ENCODE measurements at places on chromosomes 1 and 21.

DNA sequence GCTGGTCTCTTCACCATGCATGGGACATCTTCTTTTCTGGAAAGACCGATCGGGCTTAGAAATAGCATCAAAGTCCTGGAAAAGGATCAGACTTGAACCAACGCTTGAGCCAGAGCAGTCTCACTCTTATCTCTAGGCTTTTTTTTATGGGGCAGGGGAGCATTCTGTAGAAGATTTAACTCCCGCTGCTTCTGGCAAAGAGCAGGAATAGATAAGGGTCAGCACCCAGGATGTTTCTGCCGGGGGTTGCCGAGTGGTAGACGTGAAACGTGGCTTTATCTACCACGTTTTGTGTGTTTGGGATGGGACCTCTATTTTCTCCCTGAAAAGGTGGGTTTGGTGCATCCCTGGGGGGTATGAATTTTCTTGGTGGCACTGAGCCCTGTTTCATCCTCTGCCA lies 18.8 kb downstream of the SPSB1 start:
- no peak for DNase-seq

DNA sequence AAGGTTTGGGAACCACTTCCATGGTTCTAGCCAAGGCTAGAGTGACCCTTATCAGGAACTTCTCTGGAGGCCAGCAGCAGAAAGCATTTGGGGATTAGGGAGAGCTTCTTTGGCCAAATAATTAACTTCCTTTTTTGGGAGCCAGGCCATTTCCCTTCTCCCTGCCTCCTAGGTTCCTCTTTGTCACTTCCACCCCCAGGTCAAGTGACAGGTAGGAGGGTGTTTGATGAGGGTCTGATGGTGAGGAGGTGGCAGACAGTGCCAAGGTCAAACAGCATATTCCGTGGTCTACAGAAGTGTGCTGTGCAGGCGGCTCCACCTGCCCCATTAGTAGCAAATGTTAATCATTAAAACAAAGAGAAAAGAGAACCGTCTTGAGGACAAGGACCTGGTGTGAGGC lies 1.9 kb upstream of the KCNA10 start:
- no peak for DNase-seq

GRCh38 chr1:23343221-23344110 lies 618 bp downstream of the HNRNPR start:
- peak; percentile 32 for DNase-seq

- no peak for DNase-seq
These were observed 7.4 kb upstream of the RGS2 start for GRCh38 chr1:192801451-192801850.

DNA sequence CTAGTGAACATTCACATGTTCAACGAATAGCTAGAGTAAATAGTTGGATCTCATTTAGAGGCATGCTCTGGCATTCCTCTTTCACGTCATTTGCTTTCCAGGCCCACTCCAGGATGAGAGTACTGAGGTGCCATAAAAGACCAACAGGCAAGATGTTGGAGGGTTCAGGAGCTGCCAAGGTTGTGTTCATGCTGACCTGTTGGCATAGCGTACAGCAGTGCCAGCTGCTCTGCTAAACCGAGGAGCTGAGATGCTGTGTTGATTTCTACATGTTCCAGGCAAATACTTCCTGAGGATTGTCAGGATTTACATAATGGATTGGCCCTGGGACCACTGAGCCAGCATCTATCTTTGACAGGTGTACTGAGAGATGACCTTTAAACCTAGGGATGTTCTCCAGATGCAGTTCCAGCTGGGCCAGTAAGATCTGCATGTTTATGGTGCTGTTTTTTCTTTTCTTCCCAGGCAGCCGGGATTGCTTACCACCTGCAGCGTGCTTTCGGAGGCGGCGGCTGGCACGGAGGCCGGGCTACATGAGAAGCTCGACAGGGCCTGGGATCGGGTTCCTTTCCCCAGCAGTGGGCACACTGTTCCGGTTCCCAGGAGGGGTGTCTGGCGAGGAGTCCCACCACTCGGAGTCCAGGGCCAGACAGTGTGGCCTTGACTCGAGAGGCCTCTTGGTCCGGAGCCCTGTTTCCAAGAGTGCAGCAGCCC lies 66.9 kb downstream of the DISC1 start:
- no peak for DNase-seq

DNA sequence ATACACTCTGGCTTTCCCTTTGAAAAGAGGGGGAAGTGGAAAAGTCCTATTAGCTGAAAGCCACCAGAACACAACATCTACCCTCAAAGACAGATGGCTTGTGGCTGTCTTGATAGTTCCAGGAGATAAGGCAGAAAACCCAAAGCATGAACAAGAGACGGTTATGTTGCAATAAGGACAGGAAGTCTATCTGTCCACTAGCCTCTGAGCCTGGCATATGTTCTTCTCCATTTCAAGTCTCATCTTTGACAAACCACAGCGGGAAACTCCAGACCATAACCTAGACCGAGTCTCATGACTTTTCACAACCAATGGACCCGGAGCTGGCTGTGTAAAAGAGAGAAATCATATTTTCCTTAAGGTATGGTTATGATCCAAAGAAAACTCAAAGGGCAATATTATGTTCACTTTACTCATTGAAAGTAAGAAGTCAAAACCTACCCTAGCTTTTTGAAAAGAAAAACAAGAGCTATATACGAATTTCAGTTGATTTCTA lies 33.8 kb downstream of the DUSP10 start:
- DNase-seq, result peak; percentile 57

DNA sequence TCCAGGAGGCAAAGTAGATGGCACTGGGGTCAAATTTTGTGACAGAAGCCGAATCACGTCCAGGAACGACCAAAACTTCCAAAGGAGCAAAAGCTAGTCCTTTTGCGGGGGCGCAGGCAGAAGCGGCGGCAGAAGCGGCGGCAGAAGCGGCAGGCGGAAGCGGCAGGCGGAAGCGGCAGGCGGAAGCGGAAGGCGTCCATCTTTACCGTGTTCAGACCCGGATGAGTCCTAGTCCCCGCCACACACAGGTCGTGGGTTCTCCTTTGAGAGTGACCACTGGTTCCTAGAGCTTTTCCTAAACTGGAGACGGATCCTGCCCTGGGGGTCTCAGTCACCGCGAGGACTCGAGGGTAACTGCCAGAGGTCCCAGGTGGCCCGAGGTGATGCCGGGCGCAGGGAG lies 53.6 kb downstream of the POFUT2 start:
- DNase-seq, result no peak

DNA sequence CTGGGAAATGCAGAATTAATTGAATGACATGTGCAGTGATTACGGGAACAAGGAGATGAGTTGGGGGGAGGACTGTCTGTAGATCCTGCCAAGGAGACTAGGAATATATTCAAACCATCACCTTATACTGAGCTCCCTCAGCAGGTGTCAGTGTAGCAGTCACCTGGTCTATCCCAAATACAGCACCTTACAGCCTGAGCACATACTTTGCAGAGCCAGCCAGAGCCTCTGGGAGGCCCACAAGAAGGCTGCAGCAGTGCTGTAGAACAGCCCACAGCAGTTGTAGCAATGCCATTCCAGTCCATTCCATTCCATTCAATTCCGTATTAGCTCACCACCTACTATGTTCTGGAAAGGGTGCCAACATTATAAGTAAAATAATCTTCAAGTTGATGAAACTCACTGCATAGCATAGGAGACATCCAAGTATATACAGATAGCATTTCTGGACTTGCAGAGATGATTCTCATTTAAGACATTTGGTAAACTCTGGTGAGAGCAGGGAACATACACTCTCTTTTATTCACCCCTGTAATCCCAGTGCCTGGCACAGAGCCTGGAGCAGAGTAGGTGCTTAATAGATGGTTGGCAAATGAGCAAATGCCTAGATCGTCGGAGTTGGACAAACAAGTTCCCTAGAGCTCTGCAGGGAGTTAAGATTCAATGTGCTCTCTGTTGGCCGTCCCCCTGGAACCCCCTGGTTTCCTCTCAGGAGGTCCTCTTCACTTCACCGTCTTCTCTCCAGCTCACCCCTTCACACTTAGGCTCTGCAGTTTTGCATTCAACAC lies 44.7 kb downstream of the KCNC4 start:
- DNase-seq, result no peak

GRCh38 chr1:71986160-71986559 lies 296.2 kb downstream of the NEGR1 start:
- DNase-seq, result no peak

GRCh38 chr1:213492161-213493041 lies 441.4 kb downstream of the RPS6KC1 start:
- no peak for DNase-seq

- no peak for DNase-seq
These were observed 55.8 kb upstream of the ADAMTS1 start for GRCh38 chr21:26900980-26901379.

- no peak for DNase-seq
These were observed 23.0 kb downstream of the RGS2 start for GRCh38 chr1:192831706-192832355.

- peak; percentile 61 for DNase-seq
These were observed 32.0 kb downstream of the VANGL2 start for GRCh38 chr1:160432371-160432786.

GRCh38 chr1:48681476-48682305 lies 95.0 kb downstream of the BEND5 start:
- no peak for DNase-seq

GRCh38 chr1:170318141-170318540 lies 172.4 kb downstream of the NTMT2 start:
- no peak for DNase-seq

- no peak for DNase-seq
These were observed 76.8 kb downstream of the PLD5 start for GRCh38 chr1:242447689-242448088.

DNA sequence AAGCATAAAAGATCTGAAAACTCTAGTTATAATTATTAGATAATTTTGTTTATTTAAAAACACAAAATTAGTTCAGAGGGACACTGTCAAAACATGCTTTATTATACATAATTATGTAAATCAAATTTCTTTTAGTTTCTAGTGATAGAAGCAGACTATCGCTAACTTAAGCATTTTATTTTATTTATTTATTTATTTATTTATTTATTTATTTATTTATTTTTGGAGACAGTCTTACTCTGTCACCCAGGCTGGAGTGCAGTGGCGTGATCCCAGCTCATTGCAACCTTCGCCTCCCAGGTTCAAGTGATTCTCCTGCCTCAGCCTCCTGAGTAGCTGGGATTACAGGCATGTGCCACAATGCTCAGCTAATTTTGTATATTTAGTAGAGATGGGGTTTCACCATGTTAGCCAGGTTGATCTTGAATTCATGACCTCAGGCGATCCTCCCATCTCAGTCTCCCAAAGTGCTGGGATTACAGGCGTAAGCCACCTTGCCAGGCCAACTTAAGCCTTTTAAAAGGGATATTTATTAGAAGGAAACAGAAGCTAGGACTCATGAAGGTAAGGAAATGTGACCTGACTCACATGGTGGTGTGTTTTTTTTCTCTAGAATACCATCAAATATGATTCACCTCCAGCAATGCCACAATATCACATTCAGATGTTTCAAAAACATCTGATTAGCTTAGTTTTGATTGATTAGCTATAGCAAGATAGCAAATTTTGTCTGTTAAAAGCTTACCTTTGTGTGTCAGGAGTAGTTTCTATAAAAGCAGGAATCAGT lies 1357.4 kb upstream of the ADGRL4 start:
- no peak for DNase-seq

All from CD4-positive, alpha-beta T cell treated with Interleukin-15 for 4 hours (primary cell).